ENCODE measurements at places on chromosomes 2 and 18.

- DNase-seq: no peak
Measured at GRCh38 chr2:199490049-199490448, 32.3 kb upstream of the SATB2 start.

- no peak for DNase-seq
Measured at GRCh38 chr2:112187805-112188596, 49.8 kb downstream of the FBLN7 start.

GRCh38 chr2:54042897-54043620, 72.3 kb upstream of the PSME4 start:
- DNase-seq: no peak

- peak; percentile 69 for DNase-seq
Measured at GRCh38 chr2:219446101-219446504, 11.5 kb downstream of the SPEG start.

GRCh38 chr2:94994063-94994913, 31.2 kb upstream of the MAL start:
- DNase-seq: peak; percentile 3

GRCh38 chr18:72155327-72155726, 388.8 kb downstream of the CBLN2 start:
- DNase-seq: no peak

- no peak for DNase-seq
Measured at GRCh38 chr2:123826729-123827271, 198.3 kb upstream of the CNTNAP5 start.

- no peak for DNase-seq
Measured at GRCh38 chr2:97654791-97655190, 8.9 kb downstream of the COX5B start.

GRCh38 chr18:44341759-44342158, 338.9 kb upstream of the SETBP1 start:
- no peak for DNase-seq

DNA sequence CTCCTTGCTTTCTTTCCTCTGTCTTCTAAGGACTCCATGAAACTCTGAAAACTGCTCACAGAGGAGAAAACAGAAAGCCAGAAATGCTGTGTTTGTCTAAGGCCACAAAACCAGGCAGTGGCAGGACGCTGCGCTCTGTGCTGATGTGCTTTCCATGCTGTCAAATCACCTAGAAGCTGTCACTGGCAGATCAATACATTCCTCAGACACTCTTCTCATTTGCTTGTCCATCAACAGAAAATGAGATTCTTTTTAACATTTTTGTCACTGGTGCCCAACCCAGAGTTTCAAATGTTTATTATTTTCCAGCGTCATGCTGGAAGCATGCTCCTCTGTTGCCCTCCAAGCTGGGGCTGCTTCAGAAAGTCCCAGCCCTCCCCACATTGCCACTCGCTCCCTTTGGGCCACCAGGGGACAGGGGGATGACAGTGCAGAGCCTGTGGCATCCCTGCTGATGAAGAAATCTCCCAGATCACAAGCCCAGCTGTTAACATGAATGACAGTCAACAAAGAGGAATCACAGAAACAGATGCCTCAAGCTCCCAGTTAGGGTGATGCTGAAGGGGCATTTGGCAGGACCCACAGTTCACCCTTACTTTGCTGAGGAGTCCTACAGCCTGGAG, 117.5 kb upstream of the MEIS1 start:
- DNase-seq: no peak

GRCh38 chr2:46540496-46541331, 61.3 kb downstream of the TMEM247 start:
- no peak for DNase-seq

DNA sequence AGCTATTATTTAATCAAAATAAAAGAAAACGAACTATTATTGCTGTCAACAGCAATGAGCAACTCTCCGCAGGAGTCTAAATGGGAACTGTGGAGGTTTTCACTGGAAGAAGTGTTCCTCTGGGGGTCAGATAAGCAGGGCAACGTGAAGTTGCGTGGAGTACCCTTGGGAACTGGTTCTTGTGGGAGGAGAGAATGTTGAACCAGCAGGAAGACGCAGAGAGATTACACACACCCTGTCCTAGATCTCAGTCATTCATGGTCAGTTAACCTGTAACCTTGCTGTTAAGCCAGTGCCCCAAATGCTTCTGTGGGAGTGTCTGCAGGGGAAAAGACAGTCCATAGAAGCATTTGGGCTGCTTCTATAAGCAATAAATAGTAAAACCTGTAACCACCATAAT, 20.4 kb upstream of the CABLES1 start:
- no peak for DNase-seq

DNA sequence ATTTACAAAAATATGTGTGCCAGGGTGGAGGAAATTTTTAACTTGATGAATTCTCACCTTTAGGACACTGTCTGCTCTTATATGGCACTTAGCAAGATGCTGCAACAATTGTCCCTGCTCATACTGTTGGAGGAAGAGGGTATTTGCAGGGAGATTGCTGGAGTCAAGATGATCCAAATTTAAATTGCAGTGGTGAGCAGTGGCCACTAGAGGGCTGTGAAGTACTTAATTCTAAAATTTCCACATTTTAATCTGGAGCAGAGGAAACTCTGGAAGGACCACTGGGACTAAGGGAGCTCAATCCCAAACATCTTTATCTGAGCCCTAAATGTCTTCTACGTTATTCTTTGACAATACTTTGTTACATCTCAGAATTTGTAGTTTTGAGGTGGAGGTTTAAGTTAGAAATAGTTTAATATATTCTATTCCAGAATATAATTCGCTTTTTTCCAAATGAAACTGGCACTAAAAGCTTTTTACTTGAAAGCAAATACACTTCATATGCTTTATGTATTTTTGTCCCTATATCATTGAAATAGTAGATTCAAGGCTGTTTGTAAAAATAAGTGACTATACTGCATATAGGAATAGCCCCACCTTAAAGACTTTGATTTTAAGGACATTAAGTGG, 33.0 kb upstream of the PTH2R start:
- peak; percentile 49 for DNase-seq
